KBM-7 (cell line): ENCODE measurements at places on chromosomes 3 and 15.
A peak's percentile ranks its signal among the peaks of the same experiment; 100 is the strongest.

GRCh38 chr3:63364910-63365309, 86.8 kb downstream of the SYNPR start:
- DNase-seq, result no peak

- no peak for DNase-seq
These were observed 47.5 kb downstream of the UBP1 start for GRCh38 chr3:33392703-33393125.

DNA sequence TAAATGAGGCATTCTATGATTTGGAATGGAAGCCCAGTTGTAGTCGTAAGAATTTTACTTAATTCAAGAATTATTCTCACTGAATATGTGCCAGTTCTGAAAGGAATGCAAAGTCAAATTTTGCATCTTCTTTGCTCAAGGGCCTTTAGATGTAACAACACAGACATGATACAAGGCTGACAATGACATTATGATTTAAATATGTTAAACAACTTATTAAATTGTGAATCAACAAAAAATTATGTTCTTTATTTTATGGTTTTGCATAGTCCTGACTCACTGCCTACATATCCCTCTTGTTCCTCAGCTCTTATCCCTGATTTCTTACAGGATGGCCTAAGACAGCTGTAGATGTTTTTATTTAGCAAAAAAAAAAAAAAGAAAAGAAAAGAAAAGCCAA, 170.9 kb upstream of the NR2E3 start:
- no peak for DNase-seq

- DNase-seq, result no peak
These were observed 353.0 kb upstream of the SATB1 start for GRCh38 chr3:18778094-18778493.

GRCh38 chr15:85748729-85749128, 46.0 kb downstream of the KLHL25 start:
- DNase-seq, result no peak

GRCh38 chr15:25060472-25060803, 105.7 kb downstream of the SNRPN start:
- no peak for DNase-seq

DNA sequence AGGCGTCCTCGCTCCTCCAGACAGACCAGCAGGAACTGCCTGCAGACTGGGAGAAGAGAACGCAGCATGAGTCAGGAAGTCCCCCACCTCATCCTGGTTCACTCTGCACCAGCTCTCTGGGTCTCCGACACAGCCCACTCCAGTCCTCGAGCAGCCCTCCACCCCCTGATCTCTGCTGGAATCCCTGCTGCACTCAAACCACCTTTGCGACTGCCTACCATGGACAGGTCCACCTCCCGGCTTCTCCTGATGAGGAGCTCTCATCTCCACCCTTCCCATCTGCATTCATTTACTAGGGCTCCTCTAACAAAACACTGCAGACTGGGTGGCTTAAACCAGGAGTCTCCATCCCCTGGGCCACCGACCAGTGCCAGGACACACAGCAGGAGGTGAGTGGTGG, 202.3 kb upstream of the IGF1R start:
- DNase-seq, result no peak

- DNase-seq, result peak; percentile 1
These were observed 94.9 kb upstream of the NSMCE3 start for GRCh38 chr15:29364426-29365078.

- DNase-seq, result no peak
These were observed 42.1 kb downstream of the PLS1 start for GRCh38 chr3:142638291-142638690.

DNA sequence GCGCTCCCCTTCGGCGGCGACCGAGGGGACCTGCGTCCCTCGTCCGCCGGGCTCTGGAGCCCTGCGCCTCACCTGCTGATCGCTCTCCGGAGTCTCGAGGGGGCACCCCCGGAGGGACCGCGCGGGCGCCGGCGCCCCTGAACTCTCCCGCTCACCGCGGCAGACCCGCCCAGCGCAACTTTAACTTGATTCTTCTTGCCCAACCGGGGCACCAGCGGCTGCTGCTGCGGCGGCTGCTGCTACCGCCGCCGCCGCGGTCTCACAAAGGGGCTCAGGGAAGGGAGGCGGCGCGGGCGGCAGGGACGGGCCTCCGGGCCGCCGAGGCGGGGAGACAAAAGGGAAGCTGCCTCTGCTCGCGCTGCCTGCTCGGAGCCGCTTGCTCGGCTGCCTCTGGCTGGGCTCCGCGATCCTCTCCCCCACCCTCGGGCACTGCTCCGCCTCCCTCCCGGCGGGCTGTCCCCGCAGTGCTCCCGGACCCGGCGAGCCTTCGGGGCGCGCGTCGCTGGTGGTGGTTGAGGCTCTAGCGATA, at the start of gene PPM1L:
TSS of gene PPM1L (plus strand) at position 456 of the 529 bp plus-strand sequence.
- DNase-seq, result peak; percentile 84

GRCh38 chr3:16370872-16371740, 106.1 kb downstream of the OXNAD1 start:
- no peak for DNase-seq

DNA sequence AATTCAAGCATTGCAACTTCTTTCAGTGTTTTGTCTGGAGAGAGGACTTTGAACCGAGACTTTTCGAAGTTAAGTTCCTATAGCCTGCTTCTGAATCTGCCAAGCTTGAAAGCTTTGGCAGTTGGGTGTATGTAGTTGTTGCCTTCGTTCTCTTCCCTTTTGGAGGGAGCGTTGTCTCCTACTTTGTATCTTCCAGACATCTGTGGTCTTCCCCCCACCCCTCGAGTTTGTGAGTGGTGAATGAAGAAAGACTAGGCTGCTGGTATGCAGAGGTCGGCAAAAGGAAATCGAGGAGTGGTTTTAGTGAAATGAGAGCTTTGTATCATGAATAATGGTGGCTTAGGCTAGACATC, 1.3 kb downstream of the CTNNB1 start:
- peak; percentile 88 for DNase-seq

DNA sequence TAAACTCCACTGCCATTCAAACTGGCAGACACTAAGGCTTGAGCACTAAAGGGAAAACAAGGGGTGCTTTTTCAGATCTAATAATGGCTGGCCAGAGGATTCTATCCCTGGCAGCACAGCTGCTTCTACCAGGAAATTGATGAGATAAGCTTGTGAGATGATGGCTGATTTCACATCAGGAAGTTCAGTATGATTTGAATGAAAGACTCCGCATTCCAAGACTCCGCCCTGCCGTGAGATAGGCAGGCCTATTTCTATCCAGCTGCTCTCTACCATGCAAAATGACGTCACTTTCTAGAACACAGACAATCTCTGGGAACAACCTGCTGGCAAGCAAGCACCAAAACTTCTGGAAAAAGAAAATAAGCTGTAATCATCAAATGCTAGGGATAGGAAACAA, 171.8 kb downstream of the WDR76 start:
- no peak for DNase-seq
